Left ventricle myocardium inferior (tissue), 1 donor: ENCODE measurements at places on chromosomes 4 and X. TPM values are rescaled to one million over a fixed set of nuclear protein-coding genes. Genes with fewer than 3 reads are reported as not detected.

- DNase-seq: no peak
These were observed 23.0 kb upstream of the BCORL1 start for GRCh38 chrX:129959493-129959832.

GRCh38 chr4:6188687-6189305 lies 11.6 kb downstream of the JAKMIP1 start:
- DNase-seq: no peak

Gene RAB33A
- 0.41 TPM for total RNA-seq

Gene HELT
- not detected for total RNA-seq

- no peak for DNase-seq
These were observed 58.6 kb upstream of the DCTD start for GRCh38 chr4:182975806-182976205.
